Hair follicular keratinocyte (primary cell): ENCODE measurements at places on chromosomes 5 and 9. TPM values are rescaled to one million over a fixed set of nuclear protein-coding genes. Genes with fewer than 3 reads are reported as not detected.

Gene CTSL
- total RNA-seq = 124 and 132 TPM in 2 replicates

Gene ALDOB
- total RNA-seq = not detected in 2 replicates

Gene LCN10
- not detected in 2 replicates for total RNA-seq

Gene FAM78A
- 0.49 and 0.62 TPM in 2 replicates for total RNA-seq

Gene SV2C
- total RNA-seq = 0.08 TPM in 1 of 2 replicates, not detected in the other

Gene ARID3C
- total RNA-seq = 0.31 TPM in 1 of 2 replicates, not detected in the other

Gene FBXW5
- total RNA-seq = 149 and 155 TPM in 2 replicates

Gene DOCK2
- total RNA-seq = 0.27 and 1.3 TPM in 2 replicates

Gene CDC20B
- not detected in 2 replicates for total RNA-seq
